ENCODE measurements at places on chromosomes 5 and 9.

DNA sequence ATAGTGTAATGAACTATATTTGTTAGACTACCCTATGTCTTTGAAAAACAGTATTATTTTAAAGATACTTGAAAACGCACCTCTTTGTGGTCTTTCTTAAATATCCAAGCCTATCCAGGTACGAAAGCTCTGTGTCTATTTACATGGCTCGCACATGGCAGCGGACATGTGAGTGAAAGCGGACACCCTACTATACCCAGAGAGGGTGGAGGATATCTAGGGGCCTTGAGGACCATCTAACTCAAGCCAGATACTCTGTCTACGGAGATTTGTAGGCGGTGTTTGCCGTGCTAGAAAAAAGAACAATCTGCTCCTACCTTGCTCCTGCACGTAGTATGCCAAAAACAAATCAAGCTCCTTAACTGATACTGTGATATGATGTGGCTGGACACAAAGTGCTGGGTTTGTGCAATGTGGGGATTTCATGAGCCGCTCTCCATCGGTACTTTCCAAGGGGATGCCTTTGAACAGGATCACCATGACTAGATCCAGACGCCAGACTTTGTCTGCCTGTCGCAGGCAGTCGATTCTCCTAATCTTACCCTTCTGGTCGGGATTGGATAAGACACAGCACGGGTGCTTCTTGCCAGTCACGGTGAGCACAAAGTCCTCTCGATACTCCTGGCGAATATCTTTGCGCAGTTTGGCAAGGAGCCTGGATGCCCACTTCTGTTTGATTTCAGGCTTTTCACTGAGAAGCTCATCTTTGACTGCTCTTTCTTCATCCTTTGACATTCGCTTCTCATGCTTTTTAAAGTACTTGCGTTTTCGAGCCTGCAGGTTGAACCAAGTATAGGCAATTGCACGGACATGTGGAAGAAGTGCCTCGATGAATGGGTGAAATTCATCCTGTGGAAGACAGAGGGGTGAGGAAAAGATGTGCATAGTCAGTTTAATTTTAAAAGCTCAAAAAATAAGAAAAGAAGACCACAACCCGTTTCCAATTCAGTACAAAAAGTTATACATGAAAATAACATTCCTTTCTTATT lies 7.0 kb downstream of the NFIB start:
- DNase-seq, result no peak

DNA sequence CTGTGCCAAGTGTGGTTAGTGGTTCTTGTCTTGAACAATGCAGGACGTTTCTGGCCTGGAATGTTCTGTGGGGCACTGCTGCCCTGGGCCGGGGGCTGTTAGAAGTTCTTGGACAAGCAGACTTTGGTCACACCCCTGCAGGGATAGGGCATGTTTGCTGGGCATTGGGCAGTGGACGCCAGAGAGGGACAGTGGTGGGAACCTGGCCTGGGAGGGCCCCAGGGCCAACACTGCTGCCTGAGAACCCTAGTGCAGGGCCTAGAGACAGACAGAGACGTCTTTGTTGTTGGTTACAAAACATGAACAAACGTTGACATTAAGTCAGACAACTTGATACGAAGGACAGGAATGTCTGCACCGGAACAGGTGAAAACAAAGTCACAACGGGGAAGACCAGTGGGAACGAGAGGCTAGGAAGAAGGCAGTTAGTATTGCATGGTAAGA lies 57.0 kb downstream of the WNK2 start:
- no peak for DNase-seq

DNA sequence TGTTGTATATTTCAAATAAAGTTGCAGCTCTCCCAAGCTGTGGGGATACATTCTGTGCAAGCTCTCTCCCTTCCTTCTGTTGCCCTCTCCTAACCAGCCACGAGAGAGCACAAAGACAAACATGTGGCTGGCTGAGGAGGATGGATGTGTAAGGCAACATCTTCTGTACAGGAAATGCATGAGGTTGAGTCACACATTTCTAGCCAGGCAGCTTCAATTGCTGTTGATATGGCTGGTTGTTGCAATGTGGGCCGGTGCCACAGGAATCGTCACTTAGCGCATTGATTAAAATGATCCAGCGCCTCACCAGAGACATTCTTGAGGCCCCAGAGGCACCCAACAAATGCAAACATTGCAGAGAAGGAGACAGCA lies 207.1 kb downstream of the ICE1 start:
- DNase-seq, result no peak

DNA sequence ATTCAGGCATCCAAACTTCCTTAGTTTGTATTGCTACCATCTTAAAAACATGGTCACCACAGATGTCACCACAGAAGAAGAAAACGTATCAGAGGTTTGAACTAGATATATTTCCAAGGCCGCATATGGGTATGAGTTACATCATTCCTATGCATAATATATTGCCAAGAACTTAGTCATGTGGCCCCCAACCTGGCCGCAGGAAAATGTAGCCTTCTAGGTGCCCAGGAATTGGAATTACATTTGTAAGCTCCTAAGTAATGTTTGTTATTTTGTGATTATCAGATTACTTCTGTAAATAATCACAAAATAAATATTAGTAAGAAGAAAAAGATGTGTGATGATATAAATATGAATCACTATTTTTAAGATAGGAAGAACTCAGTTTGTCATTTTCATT lies 351.4 kb downstream of the ISL1 start:
- no peak for DNase-seq

- DNase-seq, result no peak
Observed at GRCh38 chr9:110389148-110389750, 51.6 kb upstream of the TXNDC8 start.

DNA sequence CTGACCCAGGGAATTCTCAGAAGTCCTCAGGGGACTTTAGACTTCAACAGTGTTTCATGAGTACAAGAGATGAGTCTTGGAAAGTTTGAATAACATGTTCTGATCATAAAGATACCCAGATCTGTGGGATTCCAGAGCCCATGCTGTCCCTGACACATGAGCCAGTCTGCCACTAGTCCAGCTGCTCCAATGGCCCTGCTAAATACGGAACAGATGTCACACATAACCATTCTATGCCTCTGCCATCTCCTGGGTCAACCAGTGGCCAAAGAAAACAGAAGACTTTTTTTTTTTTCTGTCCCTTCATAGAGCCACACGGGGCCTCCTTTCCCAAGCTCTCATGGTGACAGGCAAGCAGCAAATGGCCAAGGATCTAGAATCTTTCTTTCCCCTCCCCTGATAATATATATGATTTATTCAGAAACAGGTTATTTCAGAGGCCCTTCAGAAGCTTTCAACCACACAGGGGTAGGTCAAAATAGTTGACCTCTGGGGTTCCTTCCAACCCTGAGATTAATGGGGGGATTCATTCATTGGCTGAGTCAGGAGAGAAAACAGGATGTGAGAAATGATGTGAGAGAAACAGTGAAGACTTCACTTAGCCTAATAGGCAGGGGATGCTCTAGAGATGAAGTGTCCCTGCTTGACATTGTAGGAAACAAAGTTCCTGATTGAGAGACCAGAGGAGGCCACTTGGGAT lies 367.7 kb downstream of the CDK5RAP2 start:
- DNase-seq, result no peak

GRCh38 chr5:151670953-151671636 lies 15.6 kb downstream of the SPARC start:
- no peak for DNase-seq

DNA sequence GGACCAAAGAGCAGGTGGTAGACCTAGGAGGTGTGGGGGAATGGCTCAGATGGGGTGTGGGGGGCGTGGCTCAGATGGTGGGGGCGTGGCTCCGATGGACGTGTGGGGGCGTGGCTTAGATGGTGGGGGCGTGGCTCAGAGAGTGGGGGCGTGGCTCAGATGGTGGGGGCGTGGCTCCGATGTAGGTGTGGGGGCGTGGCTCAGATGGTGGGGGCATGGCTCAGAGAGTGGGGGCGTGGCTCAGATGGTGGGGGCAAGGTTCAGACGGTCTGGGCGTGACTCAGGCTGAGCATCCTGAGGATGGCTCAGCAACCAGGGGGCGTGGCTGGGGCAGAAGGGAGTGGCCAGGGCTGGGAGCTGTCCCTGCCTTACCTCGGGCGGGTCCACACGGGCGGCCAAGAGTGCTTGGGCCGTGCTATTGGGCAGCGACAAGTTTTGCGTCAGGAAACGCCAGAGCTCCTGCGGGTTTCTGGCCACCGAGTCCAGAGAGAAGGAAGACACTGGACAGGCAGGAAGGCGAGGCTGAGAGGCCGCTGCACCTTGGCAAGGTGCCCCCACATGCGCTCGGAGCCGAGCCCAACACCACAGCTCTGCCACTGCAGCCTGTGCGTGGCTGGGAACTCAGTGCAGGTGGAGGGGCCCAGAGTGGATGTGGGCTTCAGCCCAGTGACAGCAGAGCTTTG lies 5.9 kb downstream of the ABCA2 start:
- DNase-seq, result no peak

- no peak for DNase-seq
Observed at GRCh38 chr9:93659837-93660177, 83.4 kb downstream of the PHF2 start.

GRCh38 chr9:123084256-123084655 lies 50.8 kb downstream of the GPR21 start:
- DNase-seq, result no peak

DNA sequence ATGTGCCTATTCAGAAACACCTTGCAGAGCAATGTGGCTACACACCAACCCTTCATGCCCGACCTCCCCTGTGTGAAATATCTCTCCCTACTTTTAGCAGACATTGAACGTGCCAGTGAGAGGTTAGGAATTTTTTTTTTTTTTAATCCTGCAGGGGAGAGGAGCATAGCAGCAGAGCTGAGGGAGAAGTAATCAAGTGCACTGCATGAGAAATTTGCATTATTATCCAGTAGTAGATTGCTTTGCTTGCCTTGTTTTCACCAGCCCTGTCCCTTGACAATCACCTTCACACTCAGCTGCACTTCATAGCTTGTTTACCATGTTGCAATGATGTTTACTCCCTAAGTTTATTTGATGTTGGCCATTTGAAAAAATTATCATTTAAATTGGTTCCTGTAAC lies 489.6 kb upstream of the ZNF608 start:
- DNase-seq, result no peak

GRCh38 chr9:132975961-132976360 lies 2.5 kb upstream of the GFI1B start:
- DNase-seq, result no peak

DNA sequence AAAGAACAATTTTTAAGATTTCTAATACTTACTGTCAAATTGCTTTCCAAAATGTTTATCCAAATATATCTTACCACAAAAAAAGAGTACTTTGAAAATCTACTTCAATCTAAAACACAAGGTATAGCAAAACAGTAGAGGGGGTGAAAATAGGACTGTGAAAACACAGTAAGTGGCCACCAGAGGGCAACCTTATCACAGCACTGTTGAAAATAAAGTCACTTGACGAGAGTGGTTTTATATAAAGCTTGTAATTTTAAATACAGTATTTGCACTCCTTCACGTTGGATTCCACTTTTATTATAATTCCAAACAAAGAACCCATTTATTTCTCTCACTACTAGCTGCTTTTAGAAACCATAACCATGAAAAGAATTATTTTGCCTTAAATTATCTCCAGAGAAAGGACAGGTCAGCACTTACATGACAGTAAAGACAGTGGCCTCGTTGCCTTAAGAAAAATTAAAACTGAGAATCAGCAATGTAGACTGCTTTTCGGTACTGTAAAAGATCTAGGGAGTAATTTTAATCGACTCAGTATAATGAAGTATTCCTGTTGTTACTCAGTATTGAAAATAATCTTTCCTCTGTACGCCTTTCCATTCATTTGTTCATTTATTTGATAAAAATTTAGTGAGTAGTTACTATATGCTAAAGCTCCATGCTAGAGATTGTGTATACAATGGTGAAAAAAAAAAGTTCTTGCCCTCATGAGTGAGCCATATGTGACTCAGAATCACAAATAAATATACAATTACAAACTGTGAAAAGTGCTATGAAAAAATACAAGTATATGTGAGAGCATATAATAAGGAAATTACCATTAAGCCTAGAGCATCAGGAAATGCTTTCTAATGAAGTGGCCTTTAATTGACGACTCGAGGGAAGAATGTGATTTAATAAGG lies 40.0 kb upstream of the CDK5RAP2 start:
- peak; percentile 15 for DNase-seq

DNA sequence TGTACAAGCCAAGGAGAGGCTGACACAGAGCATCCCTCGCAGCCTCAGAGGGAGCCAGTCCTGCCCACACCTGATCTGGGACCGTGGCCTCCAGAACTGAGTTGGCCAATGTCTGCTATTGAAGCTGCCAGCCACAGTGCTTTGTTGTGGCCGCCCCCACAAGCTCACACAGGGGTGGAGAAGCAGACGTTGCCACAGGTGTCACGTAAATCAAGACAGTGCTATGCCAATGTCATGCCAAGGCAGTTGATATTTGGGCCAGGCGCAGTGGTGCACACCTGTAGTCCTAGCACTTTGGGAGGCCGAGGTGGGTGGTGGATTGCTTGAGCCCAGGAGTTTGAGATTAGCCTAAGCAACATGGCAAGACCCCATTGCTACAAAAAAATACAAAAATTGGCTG lies 17.3 kb upstream of the TERT start:
- DNase-seq, result no peak

DNA sequence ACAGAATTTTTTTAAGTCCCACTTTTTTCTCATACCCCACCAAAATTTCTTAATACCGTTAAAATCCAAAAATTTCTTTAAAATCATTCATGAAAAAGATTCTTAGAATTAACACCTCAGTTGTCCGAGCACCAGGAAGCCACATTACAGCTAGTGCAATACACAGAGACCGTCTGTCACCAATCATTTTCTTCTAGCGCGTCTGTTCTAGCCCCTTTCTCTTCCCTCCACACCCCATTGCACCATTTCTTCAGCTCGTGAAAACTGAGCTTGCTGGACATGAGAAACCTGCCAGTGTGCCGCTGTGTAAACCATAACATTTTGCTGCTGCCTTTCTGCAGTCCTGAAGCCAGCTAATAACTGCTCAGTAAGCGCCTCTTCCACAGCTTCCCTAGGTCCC lies 5.0 kb downstream of the SFXN1 start:
- DNase-seq, result no peak

- no peak for DNase-seq
Observed at GRCh38 chr9:105932276-105932675, 237.9 kb downstream of the TMEM38B start.

DNA sequence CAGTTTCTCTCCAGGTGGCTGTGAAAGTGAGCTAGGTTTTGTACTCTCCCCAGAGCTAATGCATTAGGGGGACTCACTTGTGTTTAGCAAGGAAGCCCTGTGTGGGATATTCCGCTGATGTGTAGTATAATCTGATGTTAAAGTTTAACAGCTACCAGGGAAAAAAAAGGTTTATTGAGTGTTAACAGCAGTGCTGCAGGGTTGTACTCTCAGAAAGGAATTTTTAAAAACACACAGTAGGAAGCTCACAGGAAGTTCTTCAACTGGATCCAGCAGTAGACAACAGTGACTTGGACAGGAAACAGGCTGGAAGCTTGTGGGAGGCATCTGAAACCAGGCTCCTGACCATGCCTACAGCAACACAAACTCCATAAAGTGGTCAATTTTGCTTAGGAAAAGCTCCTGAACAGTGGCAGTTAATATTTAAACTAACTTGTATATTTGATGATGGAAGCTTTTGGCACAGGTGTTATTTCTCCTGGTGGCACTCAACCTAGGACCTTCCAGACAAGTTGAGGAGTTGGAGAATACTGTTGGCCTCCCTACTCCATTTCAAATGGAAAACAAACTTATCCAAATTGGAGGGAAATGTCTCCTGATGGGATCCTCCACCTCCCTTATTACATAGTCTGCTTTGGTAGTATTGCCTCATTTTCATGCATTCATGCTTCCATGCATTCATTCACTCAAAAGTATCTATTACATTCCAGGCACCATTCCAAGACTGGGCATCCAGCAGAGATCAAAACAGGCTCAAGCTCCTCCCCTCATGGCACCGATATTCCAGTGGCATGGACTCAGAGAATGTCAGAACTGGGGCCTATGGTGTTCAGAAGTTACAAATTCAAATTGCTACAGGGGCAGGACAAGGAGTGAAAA lies 54.7 kb downstream of the FOXD1 start:
- DNase-seq, result no peak
